ENCODE measurements at places on chromosomes 12 and 14. TPM values are rescaled to one million over a fixed set of nuclear protein-coding genes. Genes with fewer than 3 reads are reported as not detected.

The CRACR2A gene
- total RNA-seq = 1.9 TPM

The TNS2 gene
- 48.7 TPM for total RNA-seq

The MYBPC1 gene
- not detected for total RNA-seq

The TTC6 gene
- 0.73 TPM for total RNA-seq

The TBX3 gene
- total RNA-seq = 40.3 TPM

The FAM222A gene
- total RNA-seq = 5.1 TPM

The TAS2R20 gene
- not detected for total RNA-seq

Data from A549 treated with GW870086 at 1 μM for 4 hours (cell line).